ENCODE measurements at places on chromosomes 16 and 17. TPM values are rescaled to one million over a fixed set of nuclear protein-coding genes. Genes with fewer than 3 reads are reported as not detected.

The UNC45B gene
- total RNA-seq = 0.24 TPM

GRCh38 chr16:3661311-3661710 lies 6.8 kb downstream of the DNASE1 start:
- H3K27me3 ChIP-seq = no peaks in the 10 kb centered on the region
- no peak overlapping the region for H3K27ac ChIP-seq

- DNase-seq = no peak
- no peaks in the 10 kb centered on the region for H3K27me3 ChIP-seq
- H3K36me3 ChIP-seq = no peaks in the 10 kb centered on the region
- no peak overlapping the region for H3K27ac ChIP-seq
Measured at GRCh38 chr16:20411055-20411454, 1.7 kb downstream of the ACSM5 start.

GRCh38 chr16:22217890-22218730 lies 12.0 kb downstream of the EEF2K start:
- H3K27me3 ChIP-seq = no peaks in the 10 kb centered on the region
- no peak for DNase-seq
- no peak overlapping the region for H3K27ac ChIP-seq
- H3K4me1 ChIP-seq = peaks cover 16% of the 10 kb centered on the region

DNA sequence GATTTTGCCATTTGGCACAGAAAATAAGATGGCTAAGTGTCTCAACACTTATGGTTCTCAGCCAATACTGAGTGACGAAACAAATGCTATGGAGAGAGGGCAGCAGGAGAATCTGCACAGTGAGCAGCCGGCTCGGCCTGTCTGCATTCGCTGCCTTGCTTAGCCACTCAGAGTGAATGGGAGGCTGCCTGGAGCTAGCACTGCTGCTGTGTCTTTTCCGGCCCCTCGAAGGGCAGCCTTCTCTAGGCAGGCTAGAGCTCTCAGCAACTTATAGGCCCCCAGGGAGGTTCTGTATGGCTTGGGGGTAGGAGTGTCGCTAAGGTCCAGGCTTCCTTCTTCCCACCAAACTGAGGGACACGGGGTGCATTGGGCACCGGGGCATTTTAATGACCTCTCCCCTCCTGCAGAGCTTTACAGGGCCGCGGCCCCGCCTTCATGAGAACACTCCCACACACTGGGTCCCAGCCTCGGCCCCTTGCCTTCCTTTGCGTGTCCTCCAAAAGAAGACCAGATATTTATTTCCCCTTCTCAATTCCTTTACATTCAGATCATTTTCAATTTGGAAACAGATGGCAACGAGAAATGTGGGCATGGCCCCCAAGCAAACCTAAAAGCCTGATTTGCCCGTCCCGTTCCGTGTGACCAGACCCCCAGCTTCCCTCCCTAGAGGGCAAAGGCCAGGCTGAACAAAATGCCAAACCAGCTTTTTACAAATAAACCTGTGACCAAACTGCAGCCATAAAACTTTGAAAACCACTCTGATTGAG lies 670.9 kb downstream of the TOX3 start:
- H3K27me3 ChIP-seq = no peaks in the 10 kb centered on the region
- H3K36me3 ChIP-seq = no peaks in the 10 kb centered on the region

DNA sequence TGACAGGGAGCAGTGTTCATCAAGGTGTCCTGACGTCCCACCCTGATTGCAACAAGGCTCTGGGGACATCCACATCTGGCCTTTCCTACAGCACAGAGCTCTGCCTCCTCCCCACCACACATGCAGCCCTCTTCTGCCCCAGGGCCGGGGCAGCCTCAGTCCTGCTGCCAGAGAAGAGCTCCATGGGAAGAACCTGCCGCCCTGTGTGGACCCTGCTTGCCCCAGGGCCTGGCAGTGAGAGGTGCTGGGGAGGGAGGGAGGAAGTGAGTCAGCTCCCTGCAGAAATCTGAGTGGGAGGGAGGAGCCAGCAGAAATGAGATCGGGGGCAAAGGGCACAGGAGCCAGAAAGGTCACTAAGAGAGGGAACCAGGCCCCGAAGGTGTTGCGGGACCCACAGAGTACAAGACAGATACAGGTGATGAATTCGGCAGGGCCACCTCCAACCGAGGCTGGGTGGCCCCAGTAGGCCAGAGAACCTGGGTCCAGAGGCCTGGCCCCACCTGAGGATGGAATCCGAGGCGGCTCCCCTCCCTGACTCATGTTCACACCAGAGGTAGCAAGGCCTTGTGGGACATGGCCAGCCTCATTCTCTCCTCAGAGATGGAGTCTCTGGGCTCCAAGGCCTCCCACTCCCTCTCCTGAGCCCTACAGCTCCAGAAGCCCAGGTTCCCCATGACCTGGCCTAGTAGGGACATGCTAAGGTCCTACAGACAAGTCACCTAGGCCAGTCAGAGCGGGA lies 24.8 kb downstream of the MYO18A start:
- peak; percentile 71 for DNase-seq
- H3K27ac ChIP-seq = peak overlapping the region; percentile 13
- no peaks in the 10 kb centered on the region for H3K27me3 ChIP-seq
- peaks cover 81% of the 10 kb centered on the region for H3K4me1 ChIP-seq

- H3K4me3 ChIP-seq = no peak overlapping the region
- H3K36me3 ChIP-seq = no peaks in the 10 kb centered on the region
- H3K4me1 ChIP-seq = 0 out of 2 replicates have a peak, but pooled peaks cover 4% of the 10 kb centered on the region
- peak; percentile 35 for DNase-seq
- H3K27ac ChIP-seq = no peak overlapping the region
- no peaks in the 10 kb centered on the region for H3K27me3 ChIP-seq
Measured at GRCh38 chr16:31242206-31242605, 17.6 kb upstream of the ITGAM start.
